ENCODE measurements at places on chromosomes 16 and 17. TPM values are rescaled to one million over a fixed set of nuclear protein-coding genes. Genes with fewer than 3 reads are reported as not detected.

DNA sequence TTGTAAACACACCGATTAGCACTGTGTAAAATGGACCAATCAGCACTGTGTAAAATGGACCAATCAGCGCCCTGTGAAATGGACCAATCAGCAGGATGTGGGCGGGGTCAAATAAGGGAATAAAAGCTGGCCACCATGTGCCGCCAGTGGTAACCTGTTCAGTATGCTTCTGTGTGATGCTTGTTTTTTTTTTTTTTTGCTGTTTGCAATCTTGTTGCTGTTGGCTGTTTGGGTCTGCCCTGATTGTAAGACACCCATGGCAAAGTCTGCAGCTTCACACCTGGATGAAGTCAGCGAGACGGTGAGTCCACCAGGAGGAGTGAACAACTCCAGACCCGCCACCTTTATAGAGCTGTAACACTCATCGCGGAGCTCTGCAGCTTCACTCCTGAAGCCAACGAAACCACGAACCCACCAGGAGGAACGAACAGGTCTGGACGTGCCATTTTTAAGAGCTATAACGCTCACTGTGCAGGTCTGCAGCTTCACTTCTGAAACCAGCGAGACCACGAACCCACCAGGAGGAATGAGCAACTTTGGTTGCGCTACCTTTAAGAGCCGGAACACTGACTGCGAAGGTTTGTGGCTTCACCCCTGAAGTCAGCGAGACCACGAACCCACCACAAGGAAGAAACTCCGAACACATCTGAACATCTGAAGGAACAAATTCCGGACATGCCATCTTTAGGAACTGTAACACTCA is 85.0 kb upstream of the MED9 start:
- DNase-seq, result peak; percentile 3

TBCD gene
- 60.0 TPM for total RNA-seq

- DNase-seq, result no peak
Measured at GRCh38 chr17:9553181-9553580, 22.4 kb downstream of the STX8 start.

GRCh38 chr17:21177854-21178600 is 35.9 kb downstream of the TMEM11 start:
- DNase-seq, result no peak

DNA sequence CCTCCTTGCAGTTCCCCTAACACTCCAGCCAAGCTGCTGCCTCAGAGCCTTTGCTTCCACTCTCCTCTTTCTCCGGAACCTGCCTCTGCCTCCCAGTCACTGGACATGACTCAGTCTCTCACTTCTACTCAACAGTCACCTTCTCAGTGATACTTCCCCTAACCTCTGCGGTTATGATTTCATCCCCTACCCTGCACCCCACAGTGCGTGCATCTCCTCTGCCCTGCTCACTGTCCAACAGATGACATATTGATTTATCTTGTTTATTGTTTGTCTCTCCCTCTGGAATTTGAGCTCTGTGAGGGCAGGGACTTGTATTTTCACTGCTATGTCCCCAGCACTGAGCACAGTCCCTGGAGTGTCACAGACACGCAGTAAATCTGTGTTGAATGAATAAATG is 100.7 kb downstream of the CYLD start:
- DNase-seq, result no peak

AGRP gene
- not detected for total RNA-seq

DNA sequence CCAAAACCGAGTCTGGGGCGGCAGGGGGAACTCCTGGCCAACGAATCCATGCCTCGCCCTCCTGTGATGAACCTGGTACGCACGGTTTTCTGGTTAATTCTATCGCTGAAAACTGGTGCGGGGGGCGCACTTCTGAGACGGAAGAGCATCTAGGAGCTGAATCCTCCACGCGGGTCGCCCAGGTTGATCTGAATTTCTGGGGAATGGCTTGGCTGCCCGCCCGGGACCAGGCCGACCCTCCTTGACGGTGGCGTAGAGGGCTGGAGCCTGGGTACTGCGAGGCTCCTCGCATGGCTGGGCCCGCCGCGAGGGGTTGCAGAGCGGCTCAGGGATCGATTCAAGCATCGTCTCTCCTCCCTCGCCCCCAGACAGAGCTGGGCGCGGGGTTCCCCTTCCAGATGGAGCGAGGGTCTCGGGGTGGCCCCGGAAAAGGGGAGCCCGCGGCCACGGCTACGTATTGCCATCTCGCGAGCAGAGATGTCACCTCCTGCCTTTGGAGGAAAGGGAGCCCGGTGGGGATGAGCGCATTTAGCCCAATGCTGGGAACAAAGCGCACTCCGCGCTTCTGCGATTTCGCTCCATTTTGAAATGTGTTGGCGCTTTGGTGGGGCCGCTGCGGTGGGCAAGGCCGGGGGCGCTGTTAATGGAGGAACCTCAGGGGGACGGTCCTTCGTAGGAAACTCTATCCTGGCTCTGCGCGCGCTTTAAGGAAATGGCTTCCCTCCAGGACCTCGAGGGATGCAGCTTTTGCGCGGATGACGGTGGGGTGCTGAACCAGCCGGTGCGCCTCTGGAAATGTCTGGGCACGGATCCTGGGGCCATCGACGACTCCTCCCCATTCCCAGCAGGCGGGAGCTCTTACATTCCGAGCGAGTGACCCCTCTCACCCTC is 2.7 kb downstream of the MAPT start:
- no peak for DNase-seq

DNA sequence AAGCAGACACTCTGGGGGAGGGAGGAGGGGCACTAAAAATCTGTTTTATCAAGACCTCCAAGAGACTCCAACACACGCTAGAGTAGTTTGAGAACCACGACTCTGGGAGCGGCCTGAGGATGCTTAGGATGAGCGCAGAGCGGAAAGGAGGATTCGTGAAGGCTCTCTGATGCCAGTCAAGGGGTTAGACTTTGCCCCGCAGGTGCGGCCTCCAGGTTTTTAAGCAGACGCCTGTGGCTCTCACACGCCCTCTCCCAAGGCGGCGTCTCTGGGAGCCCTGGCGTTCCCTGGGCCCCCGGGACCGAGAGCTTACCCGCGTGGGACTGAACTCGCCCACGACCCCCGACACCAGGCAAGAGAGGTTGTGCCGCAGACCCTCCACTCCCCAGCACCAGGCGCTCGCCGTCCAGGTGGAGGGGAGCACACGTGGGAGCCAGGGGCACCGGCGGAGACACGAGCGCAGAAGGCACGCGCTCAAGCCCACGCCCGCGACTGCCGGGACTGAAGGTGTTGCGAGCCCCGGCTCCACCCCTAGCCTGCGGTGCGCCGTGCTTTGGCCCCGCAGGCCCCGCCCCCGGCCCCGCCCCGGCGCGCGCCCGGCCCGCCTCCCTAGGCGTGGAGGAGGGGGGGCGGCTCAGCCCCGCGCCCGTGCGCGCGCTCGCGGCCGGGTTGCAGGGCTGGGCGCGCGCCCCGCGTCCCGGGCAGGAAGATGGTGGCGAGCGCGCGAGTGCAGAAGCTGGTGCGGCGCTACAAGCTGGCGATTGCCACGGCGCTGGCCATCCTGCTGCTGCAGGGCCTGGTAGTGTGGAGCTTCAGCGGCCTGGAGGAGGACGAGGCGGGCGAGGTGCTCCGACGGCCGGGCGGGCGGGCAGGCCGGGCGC is at the start of gene XYLT2:
XYLT2 (plus strand) TSS at position 695 of the 881 bp plus-strand sequence; CDS start at position 710, 15 bp downstream.
- DNase-seq, result peak; percentile 73

- DNase-seq, result no peak
Measured at GRCh38 chr16:47008612-47009011, 35.1 kb upstream of the DNAJA2 start.

ALOX12 gene
- total RNA-seq, result not detected

- DNase-seq, result no peak
Measured at GRCh38 chr16:17204206-17204605, 266.6 kb downstream of the XYLT1 start.

GRCh38 chr16:79805621-79806020 is 205.1 kb upstream of the MAF start:
- DNase-seq, result no peak

- DNase-seq, result no peak
Measured at GRCh38 chr16:54040975-54041374, 245.6 kb downstream of the IRX3 start.

CBX8 gene
- total RNA-seq, result 14.4 TPM

MCRIP2 gene
- total RNA-seq, result 209 TPM

DNA sequence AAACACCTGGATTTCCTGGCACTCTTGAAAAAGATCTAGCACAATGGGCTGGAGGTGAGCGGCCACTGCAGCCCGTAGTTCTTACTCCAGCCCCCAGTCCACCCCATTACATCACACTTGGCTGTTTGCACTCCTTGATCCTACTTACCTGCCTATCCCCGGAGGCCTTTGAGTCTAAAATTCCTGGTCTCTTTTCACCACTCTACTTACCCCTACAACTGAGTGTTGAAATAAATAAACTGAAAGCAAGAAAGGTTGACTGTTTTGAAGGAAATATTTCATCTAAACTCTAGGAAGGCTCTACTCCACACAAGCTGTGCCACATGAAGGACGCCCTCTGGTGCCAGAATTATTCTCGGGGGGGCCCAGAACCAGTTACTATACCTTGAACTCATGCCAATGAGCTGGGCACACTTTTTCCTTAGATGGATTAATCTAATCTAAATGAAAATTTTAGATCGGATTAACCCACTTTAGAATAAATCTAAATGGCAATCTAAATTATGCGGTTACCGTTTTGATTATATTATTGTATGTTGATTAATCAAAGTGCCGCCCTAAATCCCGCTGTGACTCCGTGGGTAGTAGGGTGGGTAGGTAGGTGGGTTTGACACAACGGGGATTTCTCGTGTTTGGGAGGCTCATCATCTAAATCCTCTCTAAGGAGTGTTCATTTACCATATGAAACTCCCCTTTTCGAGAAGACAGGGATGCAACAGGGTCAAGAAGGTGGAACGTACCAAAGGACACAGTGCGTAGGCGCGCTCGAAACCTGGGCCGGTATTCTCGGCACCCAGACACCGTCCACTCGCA is 651 bp upstream of the EIF1 start:
- peak; percentile 80 for DNase-seq

GRCh38 chr17:2170023-2170422 is 115.1 kb downstream of the HIC1 start:
- DNase-seq, result peak; percentile 47

- DNase-seq, result no peak
Measured at GRCh38 chr17:1379208-1379929, 20.7 kb downstream of the YWHAE start.

- no peak for DNase-seq
Measured at GRCh38 chr16:10494343-10495030, 85.9 kb downstream of the EMP2 start.

GRCh38 chr17:83204230-83204725 is 124.9 kb downstream of the METRNL start:
- no peak for DNase-seq

GRCh38 chr16:12587170-12587569 is 216.5 kb downstream of the CPPED1 start:
- DNase-seq, result no peak

GRCh38 chr17:53088481-53088880 is 734.2 kb upstream of the KIF2B start:
- no peak for DNase-seq

GRCh38 chr17:61340431-61341209 is 59.0 kb upstream of the TBX2 start:
- no peak for DNase-seq

GRCh38 chr17:45372325-45372869 is 55.6 kb upstream of the MAP3K14 start:
- no peak for DNase-seq

HSD17B2 gene
- total RNA-seq, result 39.0 TPM

CCT6B gene
- total RNA-seq, result 0.61 TPM

DNA sequence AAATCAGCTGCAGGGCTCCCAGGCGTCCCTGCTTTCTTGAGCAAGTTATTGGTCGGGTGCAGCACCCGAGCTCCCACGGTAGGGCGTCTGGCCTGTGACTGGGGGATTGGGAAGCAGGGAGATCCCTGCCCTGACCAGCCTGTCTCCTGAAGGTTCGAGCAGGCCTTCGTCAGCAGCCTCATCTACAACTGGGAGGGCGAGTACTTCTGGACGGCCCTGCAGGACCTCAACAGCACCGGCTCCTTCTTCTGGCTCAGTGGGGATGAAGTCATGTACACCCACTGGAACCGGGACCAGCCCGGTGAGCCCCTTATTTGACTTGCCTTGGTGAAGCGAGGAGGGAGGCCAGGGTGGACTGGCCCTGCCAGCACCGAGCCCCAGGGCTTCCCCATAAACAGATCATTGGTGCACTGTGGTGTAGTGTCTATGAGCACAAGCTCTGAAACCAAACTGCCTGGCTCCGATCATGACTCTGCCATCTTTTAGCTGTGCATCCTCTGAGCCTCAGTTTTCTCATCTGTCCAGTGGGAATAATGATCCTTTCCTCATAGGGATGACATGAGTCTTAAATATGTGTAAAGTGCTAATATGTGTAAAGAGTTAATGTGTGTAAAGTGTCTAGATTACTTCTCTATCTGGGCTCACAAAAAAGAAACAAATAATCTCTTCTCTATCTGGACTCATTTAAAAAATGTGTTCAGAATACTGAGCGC is 48.9 kb downstream of the MRC2 start:
- DNase-seq, result no peak

DNA sequence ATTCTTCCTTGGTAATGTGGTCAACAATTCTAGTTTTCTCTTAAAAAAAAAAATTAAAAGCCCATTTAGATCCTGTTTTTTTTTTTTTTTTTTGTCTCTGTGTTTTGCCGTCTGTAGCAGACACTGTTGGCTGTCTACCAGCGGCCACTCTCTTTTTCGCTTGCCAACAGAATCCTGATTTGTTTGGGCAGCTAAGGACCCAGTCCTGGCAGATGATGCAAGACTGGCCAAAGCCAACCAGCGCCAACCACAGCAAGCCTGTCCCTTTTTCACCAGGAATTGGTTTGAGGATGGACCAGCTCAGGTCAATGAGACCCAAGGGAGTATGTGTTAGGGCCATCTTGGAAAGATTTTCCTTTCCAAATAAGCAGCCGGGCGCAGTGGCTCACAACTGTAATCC is 28.2 kb downstream of the ST3GAL2 start:
- no peak for DNase-seq

DNA sequence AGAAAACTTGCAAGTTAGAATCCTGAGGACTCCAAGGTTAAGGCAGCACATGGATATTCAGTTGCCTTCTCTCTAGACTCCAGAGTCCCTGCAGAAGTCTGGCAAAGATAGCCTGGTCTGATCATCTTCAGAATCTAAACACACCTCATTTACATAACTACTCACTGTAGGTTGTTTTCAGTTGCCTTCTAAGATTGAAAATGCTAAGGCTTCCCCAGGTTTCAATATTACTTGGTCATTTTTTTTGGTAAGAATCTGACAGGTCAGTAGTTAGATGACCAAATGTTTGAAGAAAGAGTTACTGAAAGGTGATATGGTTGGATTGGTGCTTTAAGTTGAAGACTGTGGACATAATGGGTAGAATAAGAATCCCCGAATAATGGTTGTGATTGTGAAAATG is 205.4 kb upstream of the KCNJ16 start:
- no peak for DNase-seq

- DNase-seq, result no peak
Measured at GRCh38 chr17:72590882-72591281, 470.1 kb downstream of the SOX9 start.

AARSD1 gene
- total RNA-seq, result 54.1 TPM

- no peak for DNase-seq
Measured at GRCh38 chr16:29156511-29156910, 171.7 kb downstream of the LAT start.

KREMEN2 gene
- 0.31 TPM for total RNA-seq
